CD8-positive, alpha-beta T cell (primary cell): ENCODE measurements at places on chromosomes 2 and 18. TPM values are rescaled to one million over a fixed set of nuclear protein-coding genes. Genes with fewer than 3 reads are reported as not detected.
A peak's percentile ranks its signal among the peaks of the same experiment; 100 is the strongest.

The RTP5 gene
- total RNA-seq, result 1.8 TPM

GRCh38 chr2:201949181-201949926, 84.3 kb upstream of the FZD7 start:
- DNase-seq, result no peak

GRCh38 chr18:4319738-4320677, 135.1 kb downstream of the DLGAP1 start:
- no peak for DNase-seq

DNA sequence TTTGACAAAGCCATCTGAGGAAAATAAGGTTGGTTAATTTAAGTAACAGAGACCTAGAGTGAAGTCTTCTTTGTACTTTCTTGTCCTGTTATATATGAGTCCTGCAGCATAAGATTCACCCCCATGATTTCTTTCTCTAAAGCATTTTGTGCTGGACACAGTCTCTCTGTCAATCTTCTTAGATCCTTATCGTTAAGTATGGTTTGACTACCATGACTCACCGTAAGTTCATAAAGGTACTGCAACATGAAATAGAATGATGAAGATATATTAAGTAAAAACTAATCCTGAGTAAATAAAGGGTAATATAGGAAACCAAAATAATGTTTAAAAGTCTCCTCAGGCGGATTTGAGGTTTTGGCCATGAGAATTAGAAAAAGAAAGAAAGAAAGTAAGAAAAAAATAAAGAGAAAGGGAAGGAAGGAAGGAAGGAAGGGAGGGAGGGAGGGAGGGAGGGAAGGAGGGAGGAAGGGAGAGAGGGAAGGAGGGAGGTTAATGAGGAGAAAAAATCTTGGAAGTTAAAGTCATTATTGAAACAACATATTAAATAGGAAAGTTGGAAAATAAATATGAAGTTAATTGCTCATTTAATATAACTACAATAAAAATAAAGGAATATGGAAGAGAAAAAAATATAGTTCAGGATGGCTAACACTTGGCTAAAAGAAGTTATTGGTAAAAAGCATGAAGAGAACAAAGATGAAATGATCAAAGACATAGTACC, 980.3 kb upstream of the CDH2 start:
- no peak for DNase-seq

DNA sequence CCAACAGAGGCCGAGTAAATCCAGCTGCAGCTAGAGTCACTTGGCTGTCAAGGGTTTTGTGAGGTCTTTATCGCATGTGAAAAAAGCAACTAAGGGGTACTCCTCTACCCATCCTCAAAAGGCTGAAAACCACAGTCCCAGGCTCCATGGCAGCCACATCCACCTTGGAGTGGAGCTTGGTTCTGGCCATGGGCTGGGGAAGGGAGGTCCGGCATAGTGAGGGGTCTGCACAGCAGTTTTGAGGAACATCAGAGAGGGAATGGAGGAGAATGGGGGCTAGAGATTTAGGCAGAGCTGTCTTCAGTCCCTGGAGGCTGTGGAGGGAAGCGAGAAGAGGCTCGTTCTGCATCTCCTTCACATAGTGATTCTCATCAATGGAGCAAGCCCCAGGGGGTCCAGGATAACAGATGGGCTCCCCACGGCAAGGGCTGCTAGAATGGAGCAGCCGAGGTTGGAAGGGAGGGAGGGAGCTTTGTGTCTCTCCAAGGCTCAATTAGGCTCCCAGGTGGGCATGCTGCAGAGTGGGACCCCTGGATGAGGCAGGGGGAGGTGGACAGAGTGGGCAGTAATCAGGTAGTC, 21.0 kb downstream of the MROH2A start:
- DNase-seq, result peak; percentile 1

DNA sequence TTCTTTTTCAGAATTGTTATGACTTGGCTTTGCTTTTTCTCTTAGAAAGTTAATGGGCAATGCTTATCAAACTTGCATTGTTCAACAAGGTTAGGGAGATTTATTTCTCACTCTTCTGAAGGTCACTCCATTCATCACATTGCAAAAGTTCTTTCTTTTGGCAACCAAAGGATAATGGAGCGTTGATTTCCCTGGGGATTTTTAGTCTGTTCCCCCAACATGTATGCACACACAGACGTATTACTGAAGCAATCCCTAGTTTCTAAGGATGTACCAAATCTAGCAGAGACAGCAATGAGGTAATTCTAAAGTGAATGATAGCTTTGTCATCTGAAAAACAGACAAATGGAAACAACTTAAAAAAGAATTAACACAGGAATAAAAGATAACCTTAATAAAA, 349.1 kb downstream of the NYAP2 start:
- DNase-seq, result no peak

- DNase-seq, result no peak
These were observed 264.8 kb upstream of the KLHL29 start for GRCh38 chr2:23120161-23120560.

DNA sequence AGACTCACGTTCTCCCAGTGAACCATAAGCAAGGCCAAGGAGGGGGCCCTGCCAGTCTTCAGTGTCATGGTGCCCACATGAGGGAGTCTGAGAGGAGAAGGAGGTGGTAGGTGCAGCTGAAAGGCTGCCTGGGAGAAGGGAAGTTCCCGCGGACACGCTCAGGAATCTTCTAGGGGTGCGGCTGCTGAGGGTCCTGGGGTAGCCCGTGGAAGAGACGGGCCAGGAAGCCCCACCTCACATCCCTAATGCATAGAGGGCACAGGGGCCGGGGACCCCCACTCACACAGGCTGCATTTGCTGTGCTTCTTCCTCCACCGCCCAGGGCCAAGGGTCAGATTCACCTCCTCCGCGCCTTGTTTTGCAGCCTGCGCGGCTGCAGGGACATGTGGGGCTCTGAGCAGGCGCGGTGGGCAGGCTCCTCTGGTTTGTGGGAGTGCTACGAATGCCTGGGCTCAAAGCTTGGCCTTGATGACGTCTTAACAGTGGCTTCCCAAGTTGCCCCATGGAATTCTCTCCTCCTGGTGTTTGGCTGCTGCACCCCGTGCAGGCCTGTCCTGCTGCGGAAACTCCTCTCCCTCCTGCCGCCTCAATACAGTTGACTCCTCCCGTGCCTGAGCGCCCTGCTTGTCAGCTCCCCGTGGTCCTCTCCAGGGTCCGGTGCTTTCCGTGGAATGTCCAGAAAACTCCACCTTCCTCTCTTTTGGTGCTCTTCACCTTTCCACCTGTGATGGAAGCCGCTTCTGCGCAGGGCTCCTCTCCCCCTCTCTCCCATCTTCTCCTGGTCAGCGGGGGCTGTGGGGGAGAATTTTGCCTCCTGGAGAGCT, 95.7 kb downstream of the VAPA start:
- DNase-seq, result no peak

- peak; percentile 6 for DNase-seq
These were observed 76.0 kb downstream of the RFTN2 start for GRCh38 chr2:197599285-197599965.

DNA sequence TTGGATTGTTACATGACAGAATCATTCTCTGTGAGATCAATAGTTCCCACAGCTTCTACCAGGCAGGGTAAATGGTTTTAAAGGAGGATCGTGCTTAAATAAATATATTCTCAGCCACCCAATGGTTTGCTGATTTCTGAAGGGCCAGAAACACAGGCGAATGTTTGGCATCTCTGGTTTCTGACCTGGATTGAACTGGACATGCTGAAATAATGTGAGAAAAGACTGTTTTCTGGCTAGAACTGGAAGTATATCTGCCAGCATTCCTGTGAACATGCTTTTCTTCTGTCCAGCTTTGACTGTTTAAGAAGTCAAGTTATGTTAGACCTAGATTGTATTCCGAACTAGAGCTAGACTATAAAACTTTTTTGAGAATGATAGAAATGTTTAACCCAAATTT, 77.1 kb upstream of the COL3A1 start:
- DNase-seq, result no peak

DNA sequence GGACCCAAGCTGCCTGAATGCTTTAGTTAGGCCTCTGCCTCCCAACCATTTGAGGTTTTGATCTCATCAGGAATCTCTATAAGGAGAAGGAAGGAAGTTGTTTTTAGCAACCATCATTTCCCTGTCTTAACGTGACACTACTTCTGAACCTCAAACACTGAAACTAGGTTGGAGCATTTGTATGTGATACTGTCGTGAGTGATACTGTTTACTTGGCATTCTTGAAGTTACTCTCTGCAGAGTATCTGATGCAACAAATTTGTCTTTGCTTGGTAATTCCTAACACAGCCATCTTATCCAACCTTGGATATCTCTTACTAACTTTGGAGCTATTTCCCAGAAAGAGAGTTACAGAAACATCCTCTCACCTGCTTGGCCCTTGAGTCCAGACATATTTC, 22.1 kb downstream of the TTLL4 start:
- no peak for DNase-seq

GRCh38 chr18:25669741-25670140, 317.8 kb upstream of the ZNF521 start:
- DNase-seq, result no peak

The COA5 gene
- total RNA-seq, result 24.1 TPM

The DCDC2C gene
- total RNA-seq, result not detected

The ACTG2 gene
- total RNA-seq, result not detected

The IGFBP2 gene
- total RNA-seq, result 0.73 TPM

DNA sequence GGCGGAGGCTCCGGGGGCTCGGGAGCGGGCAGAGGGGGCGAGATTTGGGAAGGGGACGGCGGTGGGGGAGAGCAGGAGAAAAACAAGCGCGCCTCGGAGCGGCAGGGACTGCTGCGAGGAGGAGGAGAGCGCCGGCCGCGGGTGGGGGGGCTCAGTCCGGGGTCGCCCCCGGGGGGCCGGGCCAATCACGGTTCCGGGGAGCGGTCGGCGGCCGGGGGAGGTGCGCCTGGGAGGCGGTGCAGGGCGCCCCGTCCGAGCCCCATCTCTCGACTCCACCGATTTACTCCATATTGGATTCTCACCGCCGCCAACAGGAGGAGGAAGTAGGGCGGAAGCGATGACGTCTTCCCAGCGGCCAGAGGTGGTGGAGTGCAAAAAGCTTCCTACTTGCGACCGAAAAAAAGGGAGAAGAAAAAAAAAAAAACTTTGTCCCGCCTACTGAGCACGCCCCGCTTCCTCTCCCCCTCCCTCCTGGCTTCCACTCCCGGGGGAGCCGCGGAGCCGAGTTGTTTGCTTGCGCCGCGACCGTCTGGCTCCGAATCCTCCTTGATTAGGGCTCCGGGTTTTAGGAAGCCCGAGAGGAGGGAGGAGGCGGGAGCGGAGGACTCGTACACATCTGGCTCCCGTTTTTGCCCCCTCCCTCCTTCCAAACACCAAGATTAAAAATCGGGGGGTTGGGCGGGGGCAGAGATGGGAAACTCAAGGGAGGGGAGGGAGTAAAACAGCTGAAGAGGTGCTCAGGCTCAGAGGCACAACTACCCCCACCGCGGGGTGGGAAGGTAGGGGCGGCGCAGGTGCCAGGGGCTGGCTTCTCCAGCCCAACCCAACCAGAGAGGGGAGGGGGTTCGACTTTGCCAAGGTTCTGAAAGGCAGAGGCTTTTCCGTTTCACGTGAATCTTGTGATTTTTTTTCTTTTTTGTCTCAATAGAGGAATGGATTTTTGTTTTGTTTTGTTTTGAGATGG, at the start of gene SPRED2:
SPRED2 (minus strand) TSS at position 373 of the 964 bp plus-strand sequence. CDS start 612 bp downstream, outside the sequence.
- peak; percentile 64 for DNase-seq

The KCNK3 gene
- total RNA-seq, result not detected

The IL1F10 gene
- total RNA-seq, result not detected

DNA sequence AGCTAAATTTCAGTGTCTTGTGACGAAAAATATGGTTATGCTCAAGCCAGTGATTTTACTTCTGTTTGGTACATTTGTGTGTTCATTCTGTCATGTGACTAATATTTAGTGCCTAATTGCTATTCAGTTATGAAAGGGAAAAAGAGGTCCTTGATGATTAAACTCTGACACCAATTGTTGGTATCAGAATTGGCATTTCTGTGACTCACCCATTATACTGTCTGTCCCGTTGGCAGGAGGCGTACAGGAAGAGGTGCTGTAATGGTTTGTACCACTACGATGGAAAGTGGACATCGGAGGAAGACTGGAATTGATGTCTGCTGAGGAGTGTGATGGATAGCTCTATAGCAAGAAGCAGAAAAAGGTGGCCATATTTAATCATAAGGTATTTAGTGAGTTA, 310.4 kb upstream of the CCDC68 start:
- DNase-seq, result no peak

DNA sequence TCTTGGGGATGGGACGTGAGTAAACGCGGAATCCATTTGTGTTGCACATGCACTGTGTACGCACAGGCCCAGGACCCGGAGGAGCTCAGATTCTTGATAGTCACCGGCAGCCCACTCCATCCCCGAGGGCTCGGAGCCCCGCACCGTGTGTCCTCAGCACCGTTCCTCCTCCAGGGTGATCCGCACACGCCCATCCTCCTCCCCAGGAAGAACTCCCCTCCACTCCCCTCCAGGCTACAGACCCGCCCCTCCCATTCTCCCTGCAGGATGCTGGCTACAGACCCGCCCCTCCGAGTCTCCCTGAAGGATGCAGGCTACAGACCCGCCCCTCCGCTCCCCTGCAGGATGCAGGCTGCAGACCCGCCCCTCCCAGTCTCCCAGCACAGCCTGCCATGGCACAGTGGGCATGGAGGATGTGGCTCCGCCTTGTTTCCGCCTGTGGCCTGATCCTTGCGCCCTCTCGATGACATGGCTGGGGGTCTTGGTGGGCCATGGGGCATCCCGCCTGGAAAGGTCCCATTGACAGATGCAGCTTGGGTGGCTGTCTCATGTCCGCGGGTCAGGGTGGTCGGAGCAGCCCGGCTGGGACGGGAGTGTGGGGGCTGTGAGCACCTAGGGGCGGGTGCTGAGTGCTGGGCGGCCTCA, 14.1 kb downstream of the CTDP1 start:
- DNase-seq, result no peak

DNA sequence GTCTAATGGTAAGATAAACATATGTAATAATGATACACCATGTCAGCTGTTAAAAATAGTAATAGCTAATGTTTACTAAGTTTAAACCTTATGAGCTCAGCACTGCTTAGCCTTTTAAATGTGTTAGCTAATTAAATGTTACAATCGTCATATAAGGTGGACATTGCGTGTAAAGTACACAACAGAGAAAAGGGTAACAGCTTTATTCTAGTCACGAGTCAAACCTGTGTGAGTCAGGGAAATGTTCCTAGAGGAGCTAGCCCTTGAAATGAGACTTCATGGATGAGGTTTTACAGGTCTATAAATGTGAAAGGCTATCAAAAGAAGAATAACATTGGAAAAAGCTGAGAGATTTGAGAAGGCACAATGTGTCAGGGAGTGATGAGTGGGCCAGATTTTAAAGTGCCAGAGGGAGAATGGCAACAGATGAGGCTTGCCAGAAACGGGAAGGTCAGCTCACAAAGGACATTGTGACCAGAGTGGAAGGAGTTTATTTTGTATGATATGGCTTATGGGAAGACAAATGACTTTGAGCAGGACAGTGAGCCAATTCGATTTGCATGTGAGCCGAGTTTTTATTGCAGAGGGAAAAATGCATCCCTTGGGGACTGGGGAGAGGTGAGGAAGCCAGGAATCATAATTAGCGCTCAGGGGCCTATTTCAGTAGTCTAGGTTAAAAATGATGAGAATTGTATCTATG, 276.3 kb downstream of the CTNNA2 start:
- DNase-seq, result no peak

The ARHGEF33 gene
- total RNA-seq, result not detected

- no peak for DNase-seq
These were observed 272.9 kb upstream of the EPHA4 start for GRCh38 chr2:221845021-221845365.
